Tibial nerve (tissue), 4 donors: ENCODE measurements at places on chromosomes 2 and 18. TPM values are rescaled to one million over a fixed set of nuclear protein-coding genes. Genes with fewer than 3 reads are reported as not detected.

- DNase-seq: no peak
Observed at GRCh38 chr18:69889009-69889408, 58.7 kb downstream of the CD226 start.

Gene SOWAHC
- total RNA-seq: 26.9 TPM

DNA sequence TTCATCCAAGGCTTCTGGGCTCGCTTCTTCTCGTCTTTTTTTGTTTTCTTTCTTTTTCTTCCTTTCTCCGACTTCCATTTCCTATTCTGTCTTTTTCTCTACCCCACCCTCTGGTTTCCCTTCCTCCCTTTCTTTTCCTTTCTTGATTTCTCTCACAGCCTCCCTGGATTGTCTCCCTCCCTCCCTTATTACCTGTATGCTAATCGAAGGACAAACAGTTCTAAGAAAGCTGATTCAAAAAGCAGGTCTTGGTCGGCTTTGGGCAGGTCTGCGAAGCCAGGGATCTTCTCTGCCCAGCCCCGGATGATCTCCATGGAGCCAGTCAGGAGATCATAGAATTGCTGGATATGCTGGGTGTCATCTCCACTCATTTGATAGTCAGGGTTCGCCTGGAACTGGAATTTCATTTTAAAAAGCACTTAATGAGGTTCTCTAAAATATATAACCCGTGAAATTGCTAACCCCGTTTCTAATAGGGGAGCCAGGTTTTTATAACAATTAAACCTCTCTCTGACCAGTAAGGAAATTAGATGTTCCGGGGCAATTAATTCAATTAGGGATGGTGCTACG lies 5.9 kb downstream of the NR4A2 start:
- DNase-seq: no peak

Gene TUBB8B
- not detected for total RNA-seq

DNA sequence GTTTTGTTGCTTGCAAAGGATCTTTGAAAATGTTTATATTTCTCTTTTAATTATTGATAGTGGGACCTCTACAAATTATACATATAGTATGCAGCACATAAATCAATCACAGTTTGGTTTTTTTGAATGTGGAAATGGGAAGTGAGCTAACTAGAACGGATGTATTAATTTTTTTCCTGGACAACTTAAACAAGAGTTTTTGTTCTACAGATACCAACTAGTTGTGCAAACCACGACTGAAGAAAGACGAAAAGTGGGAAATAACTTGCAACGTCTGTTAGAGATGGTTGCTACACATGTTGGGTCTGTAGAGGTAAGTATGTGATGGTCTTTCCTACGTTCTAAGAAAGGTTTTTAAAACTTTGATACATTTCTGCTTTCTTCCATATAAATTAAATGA lies 39.2 kb downstream of the NDC80 start:
- DNase-seq: no peak

Gene RNU2-63P
- not detected for total RNA-seq

Gene COLEC12
- total RNA-seq: 22.2 TPM
